ENCODE measurements at places on chromosomes 3 and 15.

DNA sequence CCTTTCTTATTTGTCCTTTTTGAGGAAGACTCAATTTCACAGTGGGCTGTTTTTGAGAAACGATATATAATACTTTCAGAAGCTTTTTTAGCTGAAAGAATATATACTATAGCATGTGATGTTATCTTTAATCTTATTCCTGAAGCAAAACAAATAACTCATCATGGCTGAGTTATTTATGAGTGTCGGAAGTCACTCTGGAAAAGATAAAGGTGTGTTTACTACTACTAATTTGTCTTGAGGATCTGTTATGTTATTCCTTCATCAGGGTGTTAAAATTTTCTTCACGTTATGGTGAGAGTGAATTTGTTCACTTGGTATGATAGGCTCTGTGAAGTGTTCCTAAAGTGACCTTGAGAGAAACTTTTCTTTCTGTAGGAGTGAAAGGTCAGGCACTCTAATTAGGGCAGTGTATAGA is 4.7 kb downstream of the TCF12 start:
- no peak for DNase-seq

DNA sequence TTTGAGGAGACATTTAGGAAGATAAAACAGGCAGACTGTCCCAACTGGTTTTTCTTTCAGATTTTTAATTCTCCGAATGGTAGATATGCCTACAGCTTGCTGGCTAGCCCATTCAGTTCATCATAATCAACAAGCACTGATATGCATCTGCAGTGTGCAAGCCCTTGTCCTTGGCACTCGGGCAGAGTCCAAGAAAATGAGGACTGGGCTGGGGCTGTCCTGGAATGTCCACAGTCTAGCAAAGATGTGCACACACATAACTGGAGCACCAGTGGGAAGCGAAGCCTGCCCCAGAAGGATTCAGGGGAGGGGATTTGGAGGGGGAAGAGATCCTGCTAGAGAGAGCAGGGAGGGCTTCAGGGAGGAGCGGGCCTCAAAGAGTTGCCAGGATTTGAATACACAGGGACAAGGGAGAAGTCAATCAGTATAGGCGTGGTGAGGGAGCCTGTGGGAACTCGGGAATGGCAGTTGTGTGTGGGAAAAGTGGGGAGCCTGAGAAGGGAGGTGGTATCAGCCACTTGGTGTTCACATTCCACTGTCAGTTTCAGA is 8.7 kb downstream of the FAH start:
- no peak for DNase-seq

- no peak for DNase-seq
Measured at GRCh38 chr15:46280762-46281542, 646.1 kb downstream of the SQOR start.

GRCh38 chr3:66554178-66554577 is 53.4 kb upstream of the LRIG1 start:
- no peak for DNase-seq

DNA sequence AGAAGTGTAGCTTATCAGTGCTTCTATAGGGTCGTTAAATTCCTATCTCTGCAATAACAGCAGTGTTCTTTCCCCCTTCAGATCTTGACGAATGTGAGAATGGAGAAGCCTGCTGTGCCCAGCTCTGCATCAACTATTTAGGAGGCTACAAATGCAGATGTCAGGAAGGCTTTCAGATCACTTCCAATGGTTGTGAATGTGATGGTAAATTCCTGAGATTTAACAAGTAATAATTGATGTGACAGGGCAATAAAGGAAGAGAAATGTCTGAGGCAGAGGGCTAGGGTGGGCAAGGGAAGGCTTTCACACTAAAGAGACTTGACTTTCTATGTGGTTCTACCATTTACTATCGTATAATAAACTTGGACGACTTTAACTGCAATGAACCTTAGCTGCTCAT is 711.7 kb upstream of the GOLIM4 start:
- no peak for DNase-seq

GRCh38 chr15:73319460-73320245 is 49.1 kb downstream of the HCN4 start:
- DNase-seq: no peak

GRCh38 chr15:89747708-89748682 is 3.1 kb downstream of the MESP1 start:
- DNase-seq: no peak

DNA sequence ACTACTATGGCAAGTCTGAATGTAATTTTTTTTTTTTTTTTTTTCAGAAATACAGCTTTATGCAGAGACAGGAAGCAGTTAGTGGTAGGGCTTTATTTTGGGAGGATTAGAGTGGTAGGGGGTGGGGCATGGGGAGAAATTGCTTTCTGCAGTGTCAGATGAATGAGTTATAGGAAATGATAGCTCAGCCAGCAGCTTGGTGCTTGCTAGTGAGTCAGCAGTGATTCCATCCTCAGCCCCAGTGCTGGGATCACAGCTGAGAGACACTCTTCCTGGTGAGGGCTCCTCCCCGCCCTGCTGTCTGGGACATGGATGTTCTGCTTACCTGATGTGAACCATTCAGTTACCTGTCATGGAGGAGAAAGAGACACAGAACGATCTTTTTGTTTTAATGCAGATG is 39.6 kb downstream of the SEMA6D start:
- no peak for DNase-seq

DNA sequence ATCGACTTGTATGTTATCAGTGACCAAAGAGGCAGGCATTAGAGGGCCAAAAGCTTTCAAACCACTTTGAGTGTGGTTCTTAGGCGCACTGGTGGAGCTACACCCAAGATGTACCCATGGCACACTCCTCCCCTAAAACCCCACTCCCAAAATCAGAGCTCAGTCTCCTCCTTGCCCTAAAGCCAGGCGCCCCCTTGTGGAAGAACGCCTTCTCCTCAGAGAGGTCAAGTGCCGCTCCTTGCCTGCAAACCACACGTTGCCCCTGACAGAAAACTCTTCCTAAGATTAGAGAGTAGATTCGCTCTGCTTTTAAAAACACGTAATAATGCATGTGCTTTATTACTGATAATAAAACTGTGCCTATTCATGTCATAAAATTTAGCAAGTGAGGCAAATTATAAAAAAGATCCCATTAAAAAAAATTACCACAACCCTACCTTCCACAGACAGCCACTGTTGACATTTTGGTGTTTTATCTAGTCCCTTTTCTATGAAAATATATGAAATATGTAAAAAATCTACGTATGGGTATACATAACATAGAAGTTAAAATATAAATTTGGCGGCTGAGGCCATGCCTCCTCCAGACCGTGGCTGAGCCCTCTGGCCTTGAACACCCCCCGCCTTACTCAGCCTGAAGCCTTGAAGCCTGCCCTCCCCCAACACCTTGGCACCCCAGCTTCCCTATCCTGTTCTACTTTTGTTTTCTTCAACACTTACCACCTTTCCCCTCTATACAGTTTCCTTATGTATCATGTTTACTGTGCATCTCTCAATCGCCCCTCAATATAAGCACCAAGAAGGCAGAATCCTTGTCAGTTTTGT is 33.5 kb downstream of the BCL2L10 start:
- no peak for DNase-seq

DNA sequence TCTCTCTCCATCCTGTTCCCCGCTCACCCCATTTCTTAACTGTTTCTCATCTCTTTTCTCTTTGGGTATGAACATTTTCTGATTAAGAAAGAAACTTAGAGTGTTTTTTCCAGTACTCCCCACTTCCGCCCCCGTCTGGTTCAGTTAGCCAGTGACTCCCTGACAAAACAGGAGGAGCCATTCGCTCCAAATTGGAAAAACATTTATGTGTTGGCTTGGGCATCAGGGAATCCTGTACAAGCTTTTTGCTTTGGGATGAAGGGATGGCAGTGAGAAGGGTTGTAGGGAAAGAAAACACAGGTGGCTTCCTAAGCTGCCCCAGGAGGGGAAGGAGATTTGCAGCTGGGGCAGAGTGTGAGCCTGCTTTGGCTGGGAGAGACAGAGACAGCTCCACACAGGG is 47.0 kb downstream of the BOC start:
- DNase-seq: no peak

- DNase-seq: no peak
Measured at GRCh38 chr3:43223670-43224364, 62.5 kb upstream of the SNRK start.

DNA sequence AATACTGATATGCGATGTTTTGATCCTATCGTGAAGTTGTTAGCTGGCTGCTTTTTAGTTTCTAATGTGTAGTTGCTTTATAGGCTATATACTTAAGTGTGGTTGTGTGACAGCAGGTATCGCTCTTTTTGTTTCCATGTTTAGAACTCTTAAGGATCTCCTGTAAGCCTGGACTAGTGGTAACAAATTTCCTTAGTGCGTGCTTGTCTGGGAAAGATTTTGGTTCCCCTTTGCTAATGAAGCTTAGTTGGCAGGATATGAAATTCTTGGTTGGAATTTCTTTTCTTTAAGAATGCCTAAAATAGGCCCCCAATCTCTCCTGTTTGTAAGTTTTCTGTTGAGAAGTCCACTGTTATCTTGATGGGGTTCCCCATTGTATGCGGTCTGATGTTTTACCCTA is 173.6 kb downstream of the DOCK3 start:
- no peak for DNase-seq

GRCh38 chr3:16289144-16289889 is 24.3 kb downstream of the OXNAD1 start:
- no peak for DNase-seq

GRCh38 chr15:36079021-36079420 is 500.4 kb upstream of the CDIN1 start:
- no peak for DNase-seq

- DNase-seq: no peak
Measured at GRCh38 chr3:79249701-79250100, 518.1 kb downstream of the ROBO1 start.

DNA sequence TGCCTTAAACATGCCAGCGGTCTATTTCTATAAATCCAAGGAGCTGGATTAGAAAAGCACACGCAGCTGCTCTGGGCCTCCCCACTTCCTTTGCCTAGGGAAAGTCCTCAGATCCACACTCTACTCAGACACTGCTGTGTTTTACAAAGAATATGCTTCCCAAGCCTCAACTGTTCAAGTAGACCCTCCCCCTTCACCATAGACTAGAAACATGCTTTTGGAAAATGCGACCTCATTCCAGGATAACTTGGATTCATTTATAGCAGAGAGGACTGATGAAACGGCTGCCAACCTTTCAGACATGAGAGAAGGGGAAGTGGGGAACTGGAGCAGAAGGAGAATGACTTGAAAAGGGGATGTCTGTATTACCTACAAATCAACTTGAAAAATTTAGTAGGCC is 64.0 kb downstream of the P3H2 start:
- DNase-seq: no peak

- no peak for DNase-seq
Measured at GRCh38 chr15:83843471-83843871, 189.5 kb downstream of the ADAMTSL3 start.

- DNase-seq: no peak
Measured at GRCh38 chr3:191350396-191351090, 20.2 kb upstream of the UTS2B start.

DNA sequence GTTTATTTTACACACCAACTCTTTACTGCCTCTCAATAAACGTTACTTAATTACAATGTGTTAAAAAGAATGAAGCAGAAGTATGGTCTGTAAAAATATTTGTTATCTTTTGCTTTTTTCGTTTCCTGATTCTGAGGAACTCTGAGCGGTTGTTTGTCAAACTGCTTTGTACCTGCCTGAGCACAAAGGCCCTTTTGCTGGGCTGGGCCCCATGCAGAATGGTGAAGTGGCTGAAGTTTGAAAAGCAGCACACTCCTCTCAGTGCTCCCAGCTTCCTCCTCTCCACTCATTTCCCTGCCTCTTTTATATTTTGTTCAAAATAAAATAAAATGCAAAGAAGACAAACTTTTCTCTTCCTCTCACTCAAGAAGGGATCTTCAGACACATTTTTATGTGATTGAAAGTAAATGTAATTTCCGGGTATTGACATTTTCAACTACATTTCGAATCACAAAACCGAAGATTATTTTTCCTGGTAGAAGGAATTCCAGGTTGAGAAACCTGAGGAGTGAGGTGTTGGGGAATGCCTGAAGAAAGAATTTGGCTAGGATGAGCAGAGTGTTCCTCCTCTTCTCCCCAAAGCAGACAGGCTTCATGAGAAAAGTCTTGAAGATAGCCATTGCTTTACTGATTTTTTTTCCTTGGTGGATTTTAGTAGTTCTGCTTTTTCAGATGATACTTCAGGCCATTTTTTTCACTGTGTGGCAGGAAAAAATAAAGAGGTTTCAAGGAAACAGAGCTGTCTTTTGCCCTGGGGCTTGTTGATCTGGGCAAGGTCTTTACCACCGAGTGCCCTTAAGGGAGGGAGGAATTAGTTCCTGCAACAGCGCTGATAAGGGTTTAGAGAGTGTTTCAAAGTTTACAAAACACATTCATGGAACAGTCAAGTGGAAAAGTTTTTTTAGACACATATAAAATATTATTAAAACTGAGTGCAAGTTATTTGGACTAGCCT is 229.8 kb downstream of the NFKBIZ start:
- no peak for DNase-seq

Measured in cortex of kidney (tissue), 1 donor.